HepG2 (cell line): ENCODE measurements at places on chromosomes 13 and 19. TPM values are rescaled to one million over a fixed set of nuclear protein-coding genes. Genes with fewer than 3 reads are reported as not detected.

DNA sequence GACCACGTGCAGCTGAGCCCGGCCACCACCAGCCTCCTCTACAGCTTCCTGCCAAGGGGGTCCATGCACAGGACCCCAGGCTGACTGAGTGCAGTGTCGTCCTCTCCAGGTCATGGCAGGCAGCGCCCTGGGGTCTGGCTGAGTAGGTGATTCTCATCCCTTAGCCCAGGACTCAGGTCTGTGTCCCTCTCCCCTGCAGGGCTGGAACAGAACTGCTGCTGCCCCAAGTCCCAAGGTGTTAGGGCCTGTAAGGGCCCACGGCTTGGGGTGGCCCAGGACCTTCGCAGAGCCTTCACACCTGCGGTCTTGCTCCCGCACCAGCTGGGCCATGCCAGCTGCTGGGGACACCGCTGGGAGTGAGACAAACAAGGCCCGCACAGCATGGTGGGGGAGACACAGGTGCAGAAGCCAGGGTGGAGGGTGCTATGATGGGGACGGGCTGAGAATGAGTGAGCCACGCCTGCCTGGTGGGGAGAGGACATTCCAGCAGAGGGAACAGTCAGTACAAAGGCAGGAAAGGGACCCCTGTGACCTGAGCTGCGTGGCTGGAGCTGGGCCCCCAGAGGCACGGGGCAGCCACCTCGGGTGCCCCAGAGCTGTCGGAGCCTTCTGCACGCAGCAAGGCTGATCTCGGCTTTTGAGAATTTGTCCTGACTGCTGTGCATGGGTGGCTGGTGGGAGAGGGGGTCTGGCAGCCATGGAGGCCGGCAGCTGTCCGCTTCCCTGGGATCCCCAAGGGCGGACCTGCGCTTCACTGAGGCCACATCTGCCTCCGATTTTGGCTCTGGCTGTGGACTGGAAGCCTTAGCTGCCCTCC, 11.9 kb downstream of the PLEKHF1 start:
- no peak overlapping the region for H3K27ac ChIP-seq
- DNase-seq: no peak

DNA sequence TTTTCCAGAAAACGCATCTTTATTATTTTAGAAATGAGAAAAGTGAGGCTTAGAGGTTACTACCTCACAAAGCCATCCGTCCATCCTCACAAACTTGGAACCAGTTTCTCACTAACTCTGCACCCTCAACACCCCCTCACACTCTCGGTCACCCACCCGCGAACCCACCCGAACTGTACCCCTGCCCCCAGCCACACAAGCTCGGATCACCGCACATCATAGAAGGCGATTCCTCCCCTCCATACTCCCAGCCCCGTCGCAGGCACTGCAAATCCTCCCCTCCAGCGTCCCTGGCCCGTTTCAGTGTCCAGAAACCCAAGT, 238 bp downstream of the ZNF260 start:
- peak overlapping the region; percentile 86 for H3K27ac ChIP-seq
- peak overlapping the region; percentile 93 for H3K4me3 ChIP-seq
- no peaks in the 10 kb centered on the region for H3K27me3 ChIP-seq
- H3K36me3 ChIP-seq: peaks cover 8% of the 10 kb centered on the region; the same call in 1 of the 3 replicates
- H3K4me1 ChIP-seq: peaks cover 18% of the 10 kb centered on the region

DNA sequence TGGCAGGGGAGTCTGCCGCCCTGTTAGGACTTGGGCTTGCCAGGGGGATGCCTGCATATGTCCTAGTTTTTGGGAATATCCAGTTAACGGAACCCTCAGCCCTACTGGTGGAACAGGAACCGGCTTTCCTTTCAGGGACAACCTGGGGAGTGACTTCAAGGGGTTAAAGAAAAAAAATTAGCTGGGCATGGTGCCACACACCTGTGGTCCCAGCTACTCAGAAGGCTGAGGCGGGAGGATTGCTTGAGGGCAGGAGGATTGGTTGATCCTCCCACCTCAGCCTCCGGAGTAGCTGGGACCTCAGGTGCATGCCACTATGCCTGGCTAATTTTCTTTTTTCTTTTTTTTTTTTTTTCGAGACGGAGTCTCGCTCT, 22.5 kb downstream of the LDLR start:
- H3K27ac ChIP-seq: no peak overlapping the region
- no peaks in the 10 kb centered on the region for H3K27me3 ChIP-seq
- no peaks in the 10 kb centered on the region for H3K4me1 ChIP-seq
- no peak overlapping the region for H3K4me3 ChIP-seq
- DNase-seq: no peak

DNA sequence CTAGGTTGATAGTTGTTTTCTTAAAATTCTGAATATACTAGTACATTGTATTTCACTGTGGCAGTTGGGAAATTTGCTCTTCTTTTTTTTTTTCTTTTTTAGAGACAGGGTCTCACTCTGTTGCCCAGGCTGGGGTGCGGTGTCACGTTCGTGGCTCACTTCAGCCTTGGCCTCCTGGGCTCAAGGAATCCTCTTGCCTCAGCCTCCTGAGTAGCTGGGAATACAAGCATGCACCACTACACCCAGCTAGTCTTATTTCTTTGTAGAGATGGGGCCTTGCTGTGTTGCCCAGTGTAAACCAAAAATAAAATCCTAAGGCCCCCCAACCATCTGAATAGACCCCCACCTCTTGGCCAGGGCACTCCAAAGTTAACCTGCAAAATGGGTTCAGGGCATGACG, 79.3 kb downstream of the FNDC3A start:
- no peaks in the 10 kb centered on the region for H3K4me1 ChIP-seq
- peaks cover 2% of the 10 kb centered on the region; the same call in 1 of the 2 replicates for H3K36me3 ChIP-seq
- H3K27ac ChIP-seq: no peak overlapping the region
- DNase-seq: no peak

- DNase-seq: no peak
- H3K4me1 ChIP-seq: no peaks in the 10 kb centered on the region
- H3K27ac ChIP-seq: no peak overlapping the region
- no peaks in the 10 kb centered on the region; the same call in 2 of the 3 replicates for H3K27me3 ChIP-seq
Measured at GRCh38 chr19:39211731-39212374, 7.8 kb upstream of the SYCN start.

DNA sequence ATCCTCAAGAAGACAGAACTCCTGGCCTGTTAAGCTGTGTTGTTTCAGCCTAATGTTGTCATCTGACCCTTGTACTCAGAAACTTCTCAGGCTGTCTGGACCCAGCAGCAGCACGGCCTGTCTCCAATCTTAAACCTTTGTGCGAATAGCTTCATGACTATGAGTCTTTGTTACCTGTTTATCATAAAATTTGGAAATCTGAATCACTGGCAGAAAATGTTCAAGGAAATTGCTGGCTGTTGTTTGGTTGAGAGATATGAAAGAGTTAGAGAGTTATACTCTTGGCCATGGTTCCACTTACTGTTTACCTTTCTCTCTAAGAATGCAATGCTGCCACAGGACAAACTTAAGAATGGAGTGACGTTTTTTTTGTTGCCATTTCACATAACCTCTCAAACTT, 59.6 kb downstream of the EFNB2 start:
- H3K4me3 ChIP-seq: no peak overlapping the region
- no peaks in the 10 kb centered on the region for H3K36me3 ChIP-seq
- H3K4me1 ChIP-seq: no peaks in the 10 kb centered on the region
- H3K27ac ChIP-seq: no peak overlapping the region
- DNase-seq: no peak

DNA sequence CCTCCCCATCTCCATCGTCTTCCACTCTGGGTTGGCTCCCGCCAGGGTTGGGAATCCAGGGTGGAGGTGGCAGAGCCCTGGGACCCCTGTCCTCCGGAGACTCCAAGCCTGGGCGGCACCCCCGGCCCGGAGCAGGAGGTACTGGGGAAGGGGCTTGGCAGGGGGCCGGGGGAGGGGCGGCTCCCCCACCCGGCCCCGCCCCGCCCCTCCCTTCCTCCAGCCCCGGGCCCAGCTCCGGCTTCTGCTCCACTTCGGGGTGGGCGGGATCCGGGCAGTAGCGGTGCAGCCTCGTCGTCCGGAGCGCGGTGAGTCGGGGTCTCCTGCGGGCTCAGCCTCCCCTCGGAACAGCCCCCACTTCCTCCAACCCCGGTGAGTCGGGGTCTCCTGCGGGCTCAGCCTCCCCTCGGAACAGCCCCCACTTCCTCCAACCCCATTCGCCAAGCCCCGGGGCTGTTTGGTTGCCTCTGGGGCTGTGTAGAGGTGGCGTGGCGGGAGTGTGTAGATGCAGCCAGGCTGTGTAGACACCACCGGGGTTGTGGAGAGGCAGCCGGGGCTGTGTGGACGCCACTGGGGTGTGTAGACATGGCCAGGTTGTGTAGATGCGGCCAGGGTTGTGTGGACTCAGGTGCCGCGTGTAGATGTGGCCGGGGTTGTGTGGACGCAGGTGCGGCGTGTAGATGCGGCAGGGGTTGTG, at the start of gene TMPRSS9:
Gene TMPRSS9, plus strand, starts transcription at position 274 of the 694 bp plus-strand sequence. CDS start 29,521 bp downstream, outside the sequence.
- H3K27ac ChIP-seq: no peak within 1 kb of the TSS
- no peak within 1 kb of the TSS for H3K4me3 ChIP-seq
- no peak for DNase-seq
- H3K4me1 ChIP-seq: no peaks in the 10 kb centered on the region
- no peaks in the 10 kb centered on the region for H3K36me3 ChIP-seq
- H3K27me3 ChIP-seq: peaks cover 47% of the 10 kb centered on the region

DNA sequence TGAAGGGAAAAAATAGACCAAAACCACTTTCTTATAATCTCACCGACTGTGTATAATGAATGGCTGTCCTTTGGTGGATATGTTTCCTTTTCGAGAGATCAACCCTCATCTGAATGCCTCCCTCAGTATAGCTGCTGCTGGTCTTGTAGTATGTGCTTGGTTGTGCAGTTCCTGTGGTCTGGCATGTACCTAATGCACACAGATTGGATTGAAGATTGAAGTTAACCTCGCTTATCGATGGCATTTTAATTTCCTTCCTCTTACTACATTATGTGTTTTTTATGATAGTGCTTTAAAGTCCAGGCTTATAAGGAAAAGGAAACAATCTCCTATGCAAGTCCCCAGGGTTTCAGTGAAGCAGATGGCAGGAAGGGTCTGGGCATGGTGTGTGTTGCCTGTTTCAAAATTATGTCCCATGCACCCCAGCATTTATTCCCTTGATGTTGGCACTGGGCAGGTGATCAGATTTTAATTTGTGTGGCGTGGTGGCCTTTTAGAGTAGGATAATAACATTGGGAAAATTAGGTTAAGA, 334.1 kb downstream of the SHISA2 start:
- no peak for DNase-seq
- no peaks in the 10 kb centered on the region; the same call in 1 of the 2 replicates for H3K27me3 ChIP-seq
- no peaks in the 10 kb centered on the region for H3K36me3 ChIP-seq
- H3K4me3 ChIP-seq: no peak overlapping the region
- no peaks in the 10 kb centered on the region for H3K4me1 ChIP-seq
- H3K27ac ChIP-seq: no peak overlapping the region

- no peak overlapping the region for H3K4me3 ChIP-seq
- H3K27me3 ChIP-seq: no peaks in the 10 kb centered on the region
- no peak for DNase-seq
- H3K4me1 ChIP-seq: peaks cover 7% of the 10 kb centered on the region; the same call in 1 of the 2 replicates
- no peak overlapping the region for H3K27ac ChIP-seq
- H3K36me3 ChIP-seq: no peaks in the 10 kb centered on the region
Measured at GRCh38 chr13:44340508-44340907, 33.1 kb upstream of the SERP2 start.

DNA sequence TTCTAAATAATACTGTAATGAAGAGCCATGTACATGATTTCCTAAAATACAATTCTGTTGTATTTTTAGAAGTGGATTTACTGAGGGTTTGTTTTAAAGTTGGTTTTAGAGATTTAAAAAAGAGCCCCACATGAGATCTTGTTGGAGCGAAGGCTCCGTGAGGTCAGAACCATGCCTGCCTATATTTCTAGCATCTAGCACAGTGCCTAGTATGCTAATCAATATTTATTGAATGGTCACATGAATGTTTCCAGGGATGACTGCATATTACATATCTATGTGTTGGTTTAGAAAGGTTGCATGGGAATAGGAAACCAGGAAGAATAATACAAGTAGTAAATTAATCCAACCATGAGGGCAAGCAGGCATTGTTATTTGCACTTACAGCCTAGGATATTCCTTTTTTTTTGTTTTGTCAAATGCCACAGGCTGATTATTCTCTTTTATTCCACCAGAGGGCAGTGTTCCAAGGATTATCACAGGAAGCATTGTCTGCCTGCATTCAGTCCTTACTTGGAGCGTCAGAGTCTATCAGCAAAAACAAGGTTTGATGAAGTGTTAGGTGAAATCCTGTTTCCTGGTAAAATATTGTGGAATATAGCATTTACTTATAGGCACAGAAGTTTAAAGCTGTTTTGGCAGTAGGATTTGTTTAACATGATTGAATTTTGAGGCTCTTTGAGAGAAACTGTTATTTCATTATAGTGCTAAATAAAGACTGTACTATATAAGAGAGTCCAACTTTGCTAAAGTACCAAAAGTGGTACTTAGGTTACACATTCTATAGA, 46.8 kb downstream of the COG3 start:
- H3K27me3 ChIP-seq: no peaks in the 10 kb centered on the region
- peaks cover 17% of the 10 kb centered on the region for H3K36me3 ChIP-seq
- H3K27ac ChIP-seq: no peak overlapping the region
- H3K4me1 ChIP-seq: no peaks in the 10 kb centered on the region
- DNase-seq: peak; percentile 72
- H3K4me3 ChIP-seq: no peak overlapping the region

- H3K27ac ChIP-seq: no peak overlapping the region
- H3K4me1 ChIP-seq: no peaks in the 10 kb centered on the region
- no peak overlapping the region for H3K4me3 ChIP-seq
Measured at GRCh38 chr19:30449078-30449590, 77.0 kb downstream of the ZNF536 start.

GRCh38 chr13:98305670-98306069, 128.6 kb upstream of the RNF113B start:
- DNase-seq: no peak
- peaks cover 4% of the 10 kb centered on the region for H3K36me3 ChIP-seq
- H3K27me3 ChIP-seq: no peaks in the 10 kb centered on the region
- H3K27ac ChIP-seq: no peak overlapping the region
- no peak overlapping the region for H3K4me3 ChIP-seq
- H3K4me1 ChIP-seq: peaks cover 94% of the 10 kb centered on the region

DNA sequence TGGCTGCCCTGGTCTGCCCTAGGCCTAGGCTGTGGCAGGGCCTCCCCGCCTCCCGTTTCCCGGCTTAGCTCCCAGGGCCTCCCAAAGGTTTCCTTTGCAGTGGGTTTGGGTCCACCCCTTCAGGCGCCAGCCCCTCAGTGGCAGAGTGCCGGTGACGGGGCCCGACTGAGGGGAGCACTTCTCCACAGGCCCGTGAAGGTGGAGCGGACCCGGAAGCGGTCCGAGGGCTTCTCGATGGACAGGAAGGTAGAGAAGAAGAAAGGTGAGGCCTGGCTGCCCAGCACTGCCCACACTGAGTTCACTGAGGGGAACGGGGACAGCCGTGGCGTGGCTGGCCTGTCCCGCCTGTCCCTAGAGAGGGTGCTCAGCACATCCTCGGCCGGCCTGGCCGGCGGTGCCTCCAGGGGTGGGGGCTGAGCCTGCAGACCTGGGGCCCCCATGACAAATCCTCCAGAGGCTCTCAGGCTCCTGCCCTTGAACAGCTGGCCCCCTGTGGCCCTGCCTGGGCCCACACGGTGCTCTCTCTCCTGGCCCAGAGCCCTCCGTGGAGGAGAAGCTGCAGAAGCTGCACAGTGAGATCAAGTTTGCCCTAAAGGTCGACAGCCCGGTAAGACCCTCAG, 20.4 kb downstream of the PLIN4 start:
- H3K36me3 ChIP-seq: peaks cover 20% of the 10 kb centered on the region
- H3K27me3 ChIP-seq: no peaks in the 10 kb centered on the region
- no peak overlapping the region for H3K4me3 ChIP-seq
- DNase-seq: no peak
- H3K4me1 ChIP-seq: no peaks in the 10 kb centered on the region

Gene SHISA7
- not detected in 2 replicates for total RNA-seq

Gene NUMBL
- 0.20 and 0.49 TPM in 2 replicates for total RNA-seq

Gene NDUFA3
- total RNA-seq: 70.9 and 75.4 TPM in 2 replicates

Gene OR7C1
- not detected in 2 replicates for total RNA-seq

Gene CERS1
- 2.3 and 4.6 TPM in 2 replicates for total RNA-seq

Gene FFAR3
- not detected in 2 replicates for total RNA-seq
